Fibroblast of mammary gland (primary cell): ENCODE measurements at places on chromosomes 11 and 22.

GRCh38 chr22:22171357-22172218 lies 73.0 kb upstream of the VPREB1 start:
- peak; percentile 13 for DNase-seq

DNA sequence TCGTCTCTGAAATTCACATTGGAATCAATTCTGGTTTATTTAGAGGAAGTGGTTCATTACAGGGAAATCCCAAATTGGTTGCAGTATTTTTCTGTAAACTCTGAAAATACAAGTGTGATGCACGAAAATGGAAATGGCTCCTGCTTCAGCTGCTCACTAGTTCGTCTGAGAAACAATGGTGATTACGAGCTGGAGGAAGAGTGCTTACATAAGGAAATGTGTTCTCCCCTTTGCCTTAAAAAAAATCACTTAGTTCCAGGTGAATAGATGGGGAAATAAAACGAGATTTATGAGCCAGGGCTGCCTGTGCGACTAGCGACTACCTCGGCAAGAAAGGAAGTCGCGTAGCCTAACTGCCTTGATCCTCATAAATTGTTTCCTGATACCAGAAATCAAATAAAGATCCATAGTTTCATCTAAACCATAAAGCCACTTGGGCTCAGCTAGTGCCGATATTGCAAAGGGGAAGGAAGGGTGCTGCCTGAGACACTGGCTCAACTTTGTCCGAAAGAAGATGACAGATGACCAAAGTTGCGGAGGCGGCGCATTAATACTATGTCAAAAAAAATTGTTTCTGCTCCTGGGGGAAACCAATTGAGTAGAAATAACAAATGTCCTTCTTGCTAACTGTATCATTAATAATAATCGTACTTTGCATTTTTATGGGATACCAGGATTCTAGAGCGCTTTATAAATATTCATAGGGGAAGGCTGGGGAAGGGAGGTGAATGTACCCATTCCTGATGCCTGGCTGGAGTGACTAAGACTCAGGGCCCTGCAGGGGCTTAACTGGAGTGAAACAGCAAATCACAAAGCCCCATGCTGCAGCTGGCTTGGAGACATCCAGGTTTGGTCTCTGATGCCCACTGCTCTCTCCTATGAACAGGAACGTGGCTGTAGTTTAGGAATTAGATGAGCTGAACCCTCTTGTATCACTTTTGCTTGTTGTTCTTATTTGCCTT lies 185.7 kb downstream of the BLID start:
- DNase-seq: peak; percentile 15

DNA sequence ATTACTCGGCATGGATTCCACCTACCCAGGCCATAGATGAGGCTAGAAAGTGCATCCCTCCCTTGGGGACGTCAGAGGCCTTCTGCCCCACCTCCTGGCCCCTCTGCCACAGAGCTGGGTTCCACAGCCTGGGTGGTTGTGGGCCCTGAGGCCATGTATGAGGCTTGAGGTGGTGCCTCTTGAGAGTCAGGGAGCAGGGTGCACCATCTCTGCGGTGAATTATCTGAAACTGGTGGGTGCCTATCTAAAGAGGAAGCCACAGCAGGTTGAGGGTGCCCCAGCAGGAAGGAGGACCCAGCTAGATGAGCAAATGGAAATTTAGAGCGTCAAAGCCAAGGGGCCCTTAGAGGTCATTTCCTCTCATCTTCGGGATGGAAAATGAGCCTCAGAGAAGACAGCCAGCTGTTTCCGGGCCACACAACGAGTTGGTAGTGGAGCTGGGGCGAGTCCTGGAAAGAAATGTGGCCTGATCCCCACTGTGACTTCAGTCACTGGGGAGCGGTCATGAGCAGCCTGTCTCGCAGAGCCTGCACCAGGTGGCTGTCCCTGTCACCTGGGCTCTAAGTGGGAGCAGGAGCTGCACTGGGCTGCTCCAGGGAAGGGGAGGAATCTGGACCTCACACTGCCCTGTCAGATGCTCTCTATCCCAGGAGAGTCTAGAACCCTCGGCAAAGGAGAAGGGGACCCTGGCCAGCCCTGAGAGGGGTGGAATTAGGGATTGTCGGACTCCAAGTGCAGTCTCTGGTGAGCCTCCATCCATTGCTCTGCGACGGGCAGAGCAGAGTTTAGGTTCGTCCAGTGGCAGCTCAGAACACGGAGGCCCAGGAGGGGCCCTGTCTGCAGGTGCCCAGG lies 7.3 kb downstream of the ADORA2A start:
- DNase-seq: no peak

GRCh38 chr11:118017111-118017510 lies 30.9 kb downstream of the IL10RA start:
- DNase-seq: no peak

DNA sequence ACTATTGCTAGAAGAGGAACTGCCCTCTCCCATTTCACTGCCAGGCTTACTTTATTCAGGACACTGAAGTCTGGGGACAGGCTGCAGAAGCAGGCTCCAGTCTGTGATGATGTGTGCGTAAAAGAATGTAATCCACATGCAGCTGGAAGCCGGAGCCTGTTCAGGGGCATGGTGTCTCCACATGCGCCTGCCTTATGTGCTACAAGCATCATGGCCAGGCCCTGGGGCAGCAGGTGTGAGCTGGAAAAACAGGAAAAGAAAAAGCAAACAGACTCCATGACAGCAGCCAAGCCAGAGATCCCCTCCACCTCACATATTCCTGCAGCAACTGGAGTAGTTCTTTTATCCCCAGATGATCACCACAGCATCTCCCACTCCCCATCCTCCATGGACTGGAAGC lies 33.4 kb downstream of the ARFGAP2 start:
- peak; percentile 57 for DNase-seq

DNA sequence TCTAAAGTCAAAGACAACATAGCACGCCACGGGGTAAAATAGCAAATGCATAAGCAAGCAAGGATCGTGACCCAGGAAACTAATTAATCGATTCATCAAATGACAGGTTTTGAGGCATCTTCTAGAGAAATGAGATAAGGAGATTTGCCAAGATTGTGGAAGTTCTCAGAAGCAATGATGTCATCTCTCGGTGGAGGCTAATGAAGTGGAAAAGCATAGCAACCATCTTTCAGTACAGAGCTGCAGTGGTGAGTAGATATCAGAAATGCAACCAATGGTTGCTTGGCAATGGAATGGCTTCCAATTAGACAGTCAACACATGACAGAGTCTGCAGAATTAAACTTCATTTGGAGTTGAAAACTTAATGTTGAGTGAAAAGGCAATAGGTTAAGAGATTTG lies 116.0 kb downstream of the KIRREL3 start:
- DNase-seq: no peak

- DNase-seq: peak; percentile 53
Observed at GRCh38 chr11:35180317-35181233, 41.6 kb downstream of the CD44 start.

DNA sequence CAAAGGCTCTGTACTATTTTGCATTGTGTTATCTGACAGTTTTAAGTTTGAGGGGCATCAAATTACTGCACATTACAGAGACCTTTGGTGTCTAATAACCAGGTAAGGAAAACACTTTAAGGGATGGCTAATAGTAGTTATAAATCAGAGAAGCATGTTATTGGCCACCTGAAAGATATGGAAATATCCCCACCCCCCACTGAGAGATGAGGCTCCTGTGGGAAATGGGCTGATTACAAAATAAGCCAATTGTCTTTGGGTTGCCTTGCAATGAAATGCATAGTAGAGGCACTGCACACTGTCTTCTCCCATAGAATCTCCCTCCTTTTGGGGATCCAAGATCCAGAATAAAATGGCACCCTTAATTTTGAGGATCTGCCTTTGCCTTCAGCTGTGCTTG lies 91.0 kb downstream of the IGLL5 start:
- no peak for DNase-seq
